ENCODE measurements at places on chromosomes 7 and 10.

GRCh38 chr7:42596737-42597136, 315.1 kb downstream of the C7orf25 start:
- no peak for DNase-seq

DNA sequence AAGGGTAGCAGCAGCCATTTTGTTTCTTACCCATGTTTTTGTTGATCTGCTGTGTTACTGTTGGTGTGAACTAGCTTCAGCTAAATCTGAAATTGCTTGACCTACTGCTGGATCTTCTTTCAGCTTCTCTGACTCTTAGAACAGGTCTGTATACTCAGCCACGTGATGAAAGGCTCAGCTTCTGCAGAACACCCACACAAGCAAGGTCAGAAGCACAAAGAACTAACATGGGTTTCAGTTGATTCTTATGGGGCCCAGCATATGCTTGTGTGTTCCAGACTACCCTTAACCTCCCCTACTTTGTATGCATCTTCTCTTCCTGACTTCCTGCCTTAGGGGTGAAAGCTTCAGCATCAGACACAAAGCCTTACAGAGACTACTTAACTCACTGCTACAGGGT, 186.8 kb downstream of the HGF start:
- DNase-seq, result no peak

GRCh38 chr10:20623546-20623945, 273.6 kb downstream of the NEBL start:
- DNase-seq, result no peak

GRCh38 chr10:51196508-51197175, 122.4 kb downstream of the PRKG1 start:
- no peak for DNase-seq

- DNase-seq, result no peak
Observed at GRCh38 chr7:116809636-116810266, 52.6 kb upstream of the CAPZA2 start.

DNA sequence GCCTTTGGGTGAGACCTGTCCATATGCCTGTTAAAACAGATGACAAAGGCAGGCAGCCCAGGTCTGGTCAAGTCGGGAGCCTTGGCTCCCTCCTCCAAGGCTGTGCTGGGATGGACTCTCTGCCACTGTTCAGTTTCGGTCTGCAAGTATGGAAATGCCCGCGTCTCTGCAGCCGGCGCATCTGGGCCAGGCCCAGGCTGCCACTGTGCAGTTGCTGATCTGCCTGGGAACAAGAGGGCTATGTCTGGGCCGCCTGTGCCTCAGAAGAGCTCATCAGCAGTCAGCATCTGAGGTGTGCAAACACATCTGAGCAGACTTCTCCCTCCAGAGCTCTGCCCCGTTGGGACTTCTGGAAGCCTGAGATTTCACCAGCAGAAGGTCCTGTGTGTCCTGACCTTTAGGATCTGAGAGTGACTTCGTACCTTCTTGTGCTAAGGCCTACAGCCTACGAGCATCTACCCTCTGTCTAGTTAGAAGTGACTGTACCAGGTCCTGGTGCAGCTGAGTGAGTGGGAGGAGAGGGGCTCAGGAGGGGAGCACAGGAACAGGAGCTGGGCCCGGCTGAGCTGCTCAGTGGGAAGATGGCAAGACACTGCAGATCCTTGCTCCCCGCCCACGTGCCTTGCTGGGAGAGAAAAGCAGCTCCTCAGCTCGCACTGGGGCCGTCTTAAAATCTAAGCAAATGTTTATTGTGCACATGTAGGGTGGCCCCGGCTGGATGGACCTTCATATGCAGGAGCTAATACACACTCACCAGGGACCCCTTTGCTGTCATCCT, 50.9 kb downstream of the DOCK1 start:
- DNase-seq, result no peak

- no peak for DNase-seq
Observed at GRCh38 chr7:106823631-106824030, 41.5 kb upstream of the PIK3CG start.

- DNase-seq, result no peak
Observed at GRCh38 chr10:90913774-90914420, 7.0 kb downstream of the ANKRD1 start.

- no peak for DNase-seq
Observed at GRCh38 chr7:41994746-41995110, 242.3 kb downstream of the GLI3 start.

DNA sequence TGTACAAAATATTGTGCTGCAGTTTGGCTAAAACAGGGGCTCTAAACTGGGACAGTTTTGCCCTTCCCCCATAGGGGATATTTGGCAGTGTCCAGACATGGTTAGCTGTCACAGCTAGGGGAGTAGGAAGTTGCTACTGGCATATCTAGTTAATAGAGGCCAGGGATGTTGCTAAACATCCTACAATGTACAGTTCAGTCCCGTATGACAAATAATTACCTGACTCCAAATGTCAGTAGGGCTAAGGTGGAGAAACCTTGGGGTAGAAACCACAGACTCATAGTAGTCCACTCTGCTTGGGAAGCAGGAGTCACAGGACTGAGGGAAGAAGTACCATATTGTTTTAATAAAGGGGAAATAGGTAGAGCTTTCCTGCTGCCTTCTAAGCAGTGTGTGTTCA, 39.8 kb downstream of the WBP1L start:
- DNase-seq, result no peak

DNA sequence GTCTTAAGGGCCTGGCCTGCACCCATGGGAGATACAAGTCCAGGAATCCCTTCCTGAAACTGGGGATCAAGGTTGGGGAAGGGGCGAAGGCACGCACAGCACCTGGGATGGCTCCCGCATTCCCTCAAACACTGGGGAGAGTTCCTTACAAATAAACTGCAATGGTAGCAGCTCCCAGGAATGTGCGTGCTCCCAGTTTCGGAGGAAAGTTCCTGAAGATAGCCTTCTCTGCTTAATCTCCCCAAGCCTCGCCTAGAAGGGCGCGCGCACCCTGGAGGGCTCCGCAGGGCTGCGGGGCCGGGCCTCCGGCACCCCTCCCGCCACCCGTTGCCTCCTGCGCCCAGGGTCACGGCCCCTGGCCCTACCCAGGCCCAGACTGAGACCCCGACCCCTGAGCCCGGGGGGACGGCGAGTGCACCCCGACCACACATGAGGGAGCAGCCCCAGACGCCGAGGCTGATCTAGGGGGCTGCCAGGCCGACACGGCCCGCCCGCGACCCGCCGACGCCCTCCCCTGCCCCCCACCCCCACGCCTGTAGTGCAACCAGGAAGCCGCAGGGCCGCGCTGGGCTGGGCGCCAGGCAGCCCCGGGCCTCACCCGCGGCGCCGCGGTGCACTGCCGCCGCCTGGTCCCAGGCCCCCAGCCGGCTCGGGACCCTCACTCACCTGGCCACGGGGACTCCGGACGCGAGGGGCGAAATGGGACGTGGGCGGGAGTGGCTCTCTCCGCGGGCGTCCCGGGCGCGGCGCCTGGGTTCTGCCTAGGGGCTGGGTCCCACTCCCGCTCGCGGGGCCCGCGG, 460 bp downstream of the ANXA11 start:
- DNase-seq, result peak; percentile 47

- no peak for DNase-seq
Observed at GRCh38 chr10:30750971-30751677, 121.6 kb upstream of the LYZL2 start.

GRCh38 chr10:88792661-88793060, 9.9 kb upstream of the LIPM start:
- no peak for DNase-seq

GRCh38 chr7:150968056-150968733, 9.9 kb downstream of the KCNH2 start:
- DNase-seq, result no peak

DNA sequence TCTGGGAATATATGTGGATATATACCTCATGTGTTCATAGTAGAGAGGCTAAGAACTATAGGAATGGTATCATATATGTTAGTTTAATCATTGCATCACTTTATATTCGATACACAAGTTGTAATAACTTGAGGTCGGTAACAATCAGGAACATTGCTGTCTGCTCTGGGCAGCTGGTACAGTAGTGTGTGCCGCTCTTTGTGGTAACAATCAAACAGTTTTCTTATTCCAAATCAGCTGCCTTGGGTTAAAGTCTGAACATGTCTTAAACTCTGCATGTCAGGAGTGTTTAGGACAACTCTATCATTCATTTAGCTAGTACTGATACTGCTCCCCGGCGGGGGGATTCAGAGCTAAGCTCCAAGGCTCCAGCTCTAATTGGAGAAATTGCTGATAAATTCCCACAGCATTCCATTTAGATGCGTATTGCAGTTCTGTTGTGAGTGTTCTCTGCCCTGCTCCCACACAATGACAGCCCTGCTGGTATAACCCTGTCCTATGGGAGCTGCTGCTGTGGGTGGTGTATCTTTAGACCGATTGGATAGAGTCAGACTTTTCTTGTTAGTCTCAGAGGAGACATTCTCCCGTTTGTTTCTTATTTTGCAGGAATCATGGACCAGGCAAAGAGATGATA, 707.5 kb upstream of the FZD8 start:
- no peak for DNase-seq

All from stimulated activated CD4-positive, alpha-beta T cell treated with anti-CD3 and anti-CD28 coated beads, Interleukin-4, amount 100 ng/mL, for 1 hour (primary cell).